Right forelimb (tissue), 1 donor: ENCODE measurements at places on chromosomes 4 and X.

DNA sequence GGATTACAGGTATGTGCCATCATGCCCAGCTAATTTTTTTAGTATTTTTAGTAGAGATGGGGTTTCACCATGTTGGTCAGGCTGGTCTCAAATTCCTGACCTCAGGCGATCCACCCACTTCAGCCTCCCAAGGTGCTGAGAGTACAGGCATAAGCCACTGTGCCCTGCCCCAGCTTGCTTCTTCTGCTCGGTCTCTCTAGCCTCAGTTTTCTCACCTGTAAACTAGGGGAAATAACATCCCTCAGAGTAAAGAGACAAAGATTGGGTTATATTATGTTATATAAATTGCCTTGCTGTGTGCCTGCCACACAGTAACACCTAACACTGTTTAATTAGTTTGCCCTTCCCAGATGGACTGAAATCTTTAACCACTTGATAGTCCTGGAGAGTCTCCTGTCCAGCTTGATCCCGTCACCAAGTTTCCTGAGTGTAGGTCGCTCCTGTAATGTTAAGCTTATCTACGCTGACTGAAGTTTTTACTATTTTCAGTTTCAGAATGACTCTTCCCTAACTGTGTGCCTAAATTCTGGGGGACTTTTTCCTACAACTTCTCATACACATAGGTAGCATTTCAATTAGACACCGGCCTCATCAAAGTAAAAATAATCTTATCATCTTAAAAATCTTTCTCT lies 412.7 kb upstream of the TENM3 start:
- DNase-seq = no peak

- no peak for DNase-seq
These were observed 163.8 kb upstream of the HDX start for GRCh38 chrX:84666086-84666485.

DNA sequence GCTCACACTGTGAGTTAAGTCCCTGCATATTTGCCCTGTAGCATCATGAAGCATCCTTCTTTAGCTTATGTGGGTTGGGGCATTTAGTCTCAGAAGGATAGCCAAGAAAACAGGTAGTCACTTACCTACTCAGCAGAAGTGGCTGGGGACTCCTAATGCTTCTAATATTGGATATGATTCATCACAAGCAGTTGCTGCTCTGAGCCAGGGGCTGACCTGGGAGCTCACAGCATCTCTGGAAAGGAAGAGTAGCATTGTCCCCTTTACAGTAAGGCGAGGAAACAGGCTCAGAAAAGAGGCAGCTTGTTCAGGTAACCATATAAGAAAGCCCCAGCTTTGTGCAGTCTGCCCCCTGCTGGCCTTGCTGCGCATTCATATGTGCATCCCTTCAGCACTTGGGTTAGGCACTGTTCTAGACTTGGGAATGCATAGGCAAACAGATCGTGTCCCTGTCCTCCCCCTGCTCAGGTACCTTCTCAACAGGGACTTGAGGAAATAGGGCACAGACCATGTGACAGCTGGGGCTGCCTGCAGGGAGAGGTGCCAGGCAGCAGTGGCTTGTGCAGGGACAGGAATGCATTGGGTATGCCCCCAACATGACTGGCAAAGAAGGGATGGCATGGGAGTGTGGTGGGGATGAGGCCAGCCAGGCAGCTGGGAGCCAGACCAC lies 35.7 kb upstream of the TBC1D14 start:
- peak; percentile 80 for DNase-seq

GRCh38 chr4:80334568-80334967 lies 962 bp upstream of the CFAP299 start:
- DNase-seq = no peak

GRCh38 chr4:60314416-60314815 lies 885.7 kb upstream of the ADGRL3 start:
- no peak for DNase-seq

GRCh38 chrX:119290476-119290875 lies 54.4 kb downstream of the PGRMC1 start:
- no peak for DNase-seq

- no peak for DNase-seq
These were observed 173.8 kb downstream of the NSUN7 start for GRCh38 chr4:40923316-40924095.

GRCh38 chrX:24150898-24151297 lies 1.4 kb downstream of the ZFX start:
- no peak for DNase-seq

GRCh38 chr4:54032558-54033135 lies 31.8 kb downstream of the CHIC2 start:
- DNase-seq = no peak

DNA sequence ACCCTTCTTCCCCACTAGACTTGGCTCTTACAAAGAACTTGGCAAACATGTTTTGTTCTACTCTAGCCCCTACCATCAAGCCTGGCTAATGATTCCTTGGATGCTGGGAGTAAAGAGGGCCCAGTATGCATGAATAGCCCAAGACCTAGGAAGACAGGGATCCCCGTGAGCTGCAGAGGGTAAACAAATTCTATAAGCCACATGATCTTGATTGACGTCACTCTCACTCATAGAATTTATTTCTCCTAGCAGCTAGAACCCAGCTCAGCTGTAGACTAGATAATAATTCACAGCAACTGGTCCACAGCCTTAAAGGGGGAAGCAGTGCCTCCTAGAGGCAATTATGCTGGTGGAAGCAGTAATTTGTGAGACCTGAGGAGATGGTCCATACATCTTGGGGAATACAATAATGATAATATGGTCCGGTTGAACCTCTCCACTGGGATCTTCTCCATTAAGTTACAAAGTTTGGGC lies 16.1 kb upstream of the USO1 start:
- no peak for DNase-seq

DNA sequence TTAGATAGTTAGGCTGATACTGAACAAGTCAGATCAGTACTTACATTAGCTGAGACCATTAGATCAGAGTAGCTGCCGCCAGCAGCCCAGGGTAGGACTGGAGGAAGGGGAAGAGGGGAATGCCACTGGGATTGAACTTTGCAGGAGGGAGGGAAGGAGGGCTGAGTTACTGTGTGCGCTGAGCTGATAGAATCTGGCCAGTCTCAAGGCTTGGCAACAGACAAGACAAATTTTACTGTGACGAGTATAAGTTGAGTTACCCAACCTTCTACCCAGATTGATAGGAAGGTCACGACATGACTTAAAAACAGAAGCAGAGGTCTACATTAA lies 372.1 kb downstream of the OPHN1 start:
- DNase-seq = no peak

- no peak for DNase-seq
These were observed 248.6 kb downstream of the PCDH18 start for GRCh38 chr4:137283737-137284136.

DNA sequence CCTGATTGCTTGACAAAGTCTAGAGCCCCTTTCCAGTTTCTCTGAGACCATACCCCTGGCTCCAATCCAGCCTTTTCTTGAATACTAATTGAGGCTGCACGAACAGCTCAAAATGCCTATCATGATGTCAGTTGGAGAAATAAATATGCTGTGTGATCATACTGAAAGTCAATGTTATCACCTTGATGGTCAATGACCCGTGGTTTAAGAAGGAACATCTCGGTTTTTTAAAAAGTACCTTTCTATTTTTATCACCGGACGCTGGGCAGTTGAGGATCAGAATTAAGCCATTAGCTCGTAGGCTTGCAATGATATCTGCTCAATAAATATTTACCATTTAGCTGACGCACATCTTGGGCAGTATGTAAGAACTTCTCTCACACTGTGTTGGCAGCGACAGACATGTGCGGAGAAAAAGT lies 852 bp upstream of the WDR44 start:
- no peak for DNase-seq

DNA sequence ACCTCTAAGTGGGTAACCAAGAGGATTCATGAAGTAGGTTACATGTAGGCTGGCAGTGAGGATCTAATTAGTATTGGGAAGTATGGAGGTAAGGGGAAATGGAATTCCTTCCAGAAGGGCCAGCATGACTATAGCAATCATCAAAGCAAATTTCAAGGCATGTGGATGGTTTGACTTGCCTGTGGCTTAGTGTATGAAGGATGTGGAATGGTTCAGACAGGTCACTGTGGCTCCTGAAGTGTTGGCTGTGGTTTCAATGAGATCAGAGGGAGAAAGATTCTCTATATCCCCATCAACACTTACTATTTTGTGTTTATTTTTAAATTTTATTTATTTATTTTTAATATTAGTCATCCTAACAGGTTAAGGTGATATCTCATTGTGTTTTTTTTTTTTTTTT lies 121.6 kb upstream of the TBC1D9 start:
- DNase-seq = no peak

DNA sequence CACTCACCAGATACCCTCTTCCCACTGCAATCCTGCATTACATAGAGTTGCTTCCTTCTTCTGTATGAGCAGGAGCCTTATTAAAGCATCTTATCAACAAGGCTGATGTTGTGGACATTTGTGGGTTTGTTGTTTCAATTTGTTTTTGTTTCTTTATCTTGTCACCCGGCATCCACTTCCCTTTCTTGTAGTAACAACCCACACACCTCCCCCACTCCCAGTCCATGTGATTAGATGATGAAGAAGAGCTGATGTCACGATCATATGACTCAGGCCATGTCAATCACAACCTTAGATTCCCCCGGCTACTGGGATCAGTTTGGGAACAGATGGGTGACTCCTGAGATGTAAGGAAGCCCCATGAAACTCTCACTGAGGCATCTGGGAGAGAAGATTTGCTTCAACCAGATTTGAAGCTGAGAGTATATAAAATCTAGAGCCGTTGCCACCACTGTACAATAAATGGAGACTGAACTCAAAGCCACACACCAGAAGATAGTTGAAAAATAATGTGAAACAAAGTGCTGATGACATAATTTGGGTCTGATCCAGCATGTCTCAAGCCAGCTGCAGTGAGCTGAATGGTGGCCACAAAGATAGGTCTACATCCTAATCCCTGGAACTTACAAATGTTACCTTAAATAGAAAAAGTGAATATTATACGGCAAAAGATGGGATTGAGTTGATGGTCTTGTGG lies 34.1 kb upstream of the SRD5A3 start:
- DNase-seq = no peak

DNA sequence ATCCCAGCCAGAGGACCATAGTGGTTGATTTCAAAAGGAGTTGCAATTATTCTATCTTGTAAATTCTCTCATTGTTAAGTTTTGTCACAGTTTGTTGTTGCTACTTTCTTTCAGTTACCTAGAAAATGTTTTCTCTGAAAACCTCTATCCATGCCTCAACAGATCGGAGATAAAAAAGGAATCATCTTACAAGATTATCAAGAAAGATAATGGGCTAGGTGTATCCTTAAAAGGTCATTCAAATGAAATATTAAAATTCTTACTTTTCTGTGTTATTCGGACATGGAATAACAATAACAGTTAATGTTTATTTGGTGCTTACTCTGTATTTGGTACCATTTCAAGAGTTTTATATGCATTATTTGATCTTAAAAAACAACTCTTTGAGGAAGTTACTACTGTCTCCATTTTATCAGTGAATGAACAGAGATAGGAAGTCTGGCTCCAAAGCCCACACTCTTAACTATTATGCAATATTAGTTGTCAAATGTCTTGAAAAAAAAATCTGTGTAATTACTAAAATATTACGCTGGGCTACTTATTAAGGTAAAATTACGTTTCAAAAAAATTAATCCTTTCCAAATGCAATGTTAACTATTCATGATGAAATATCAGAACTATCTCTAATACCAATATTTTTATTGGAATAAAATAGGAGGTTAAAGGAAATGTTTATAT lies 97.5 kb downstream of the SNCA start:
- DNase-seq = no peak

DNA sequence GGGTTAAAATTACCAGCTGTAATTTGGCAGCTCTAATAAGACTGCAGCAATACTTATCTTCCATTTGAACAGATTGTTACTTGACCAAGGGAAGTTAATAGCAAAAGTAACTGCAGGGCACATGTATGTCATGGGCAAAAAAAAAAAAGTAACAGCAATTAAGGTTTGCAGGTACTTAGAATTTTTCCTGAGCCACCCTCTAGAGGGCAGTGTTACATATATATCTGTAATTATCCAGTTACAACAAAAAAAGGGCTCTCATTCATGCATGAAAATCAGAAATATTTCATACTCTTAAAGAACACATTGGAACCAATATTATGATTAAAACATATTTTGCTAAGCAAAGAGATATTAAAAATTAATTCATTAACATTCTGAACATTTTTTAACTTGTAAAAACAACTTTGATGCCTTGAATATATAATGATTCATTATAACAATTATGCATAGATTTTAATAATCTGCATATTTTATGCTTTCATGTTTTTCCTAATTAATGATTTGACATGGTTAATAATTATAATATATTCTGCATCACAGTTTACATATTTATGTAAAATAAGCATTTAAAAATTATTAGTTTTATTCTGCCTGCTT lies 25.1 kb downstream of the XIAP start:
- no peak for DNase-seq

- DNase-seq = no peak
These were observed 13.7 kb downstream of the CCKAR start for GRCh38 chr4:26476545-26476944.

- DNase-seq = no peak
These were observed 195.6 kb downstream of the GPC3 start for GRCh38 chrX:133789829-133790228.

DNA sequence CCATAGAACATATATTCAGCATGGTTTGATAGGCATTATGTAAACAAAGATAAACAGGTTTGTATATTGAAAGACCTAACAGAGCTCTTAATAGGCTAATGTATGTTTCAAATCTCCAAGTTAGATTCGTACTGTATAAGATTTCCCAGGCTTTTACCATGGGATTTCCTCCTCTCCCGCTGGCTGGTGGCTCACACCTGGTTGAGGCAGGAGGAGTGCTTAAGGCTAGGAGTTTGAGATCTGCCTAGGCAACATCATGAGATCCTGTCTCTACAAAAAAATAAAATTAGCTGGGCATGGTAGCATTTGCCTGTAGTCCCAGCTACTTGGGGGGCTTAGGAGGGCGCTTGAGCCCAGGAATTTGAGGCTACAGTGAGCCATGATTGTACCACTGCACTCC lies 5.4 kb downstream of the CPE start:
- DNase-seq = no peak

DNA sequence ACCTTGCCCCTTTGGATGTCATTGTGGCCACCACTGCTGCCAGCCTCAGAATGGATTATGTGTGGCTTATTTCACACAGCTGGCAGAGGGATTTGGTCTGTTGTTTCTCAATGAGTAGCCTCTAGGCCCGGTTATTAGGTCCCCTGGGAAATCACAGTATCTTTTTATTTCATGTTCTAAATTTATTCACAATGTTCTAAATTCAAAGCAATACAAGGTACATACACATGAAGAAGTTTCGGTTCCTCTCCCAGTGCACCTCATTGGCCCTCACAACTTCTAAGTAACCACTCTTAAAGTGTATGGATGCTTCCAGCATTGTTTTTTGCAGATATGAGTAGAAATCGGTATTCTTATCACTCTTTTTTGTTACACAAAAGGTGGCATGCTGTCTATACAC lies 262.7 kb downstream of the RCHY1 start:
- no peak for DNase-seq

- no peak for DNase-seq
These were observed 246.3 kb downstream of the NDST4 start for GRCh38 chr4:114866901-114867670.

GRCh38 chr4:17060230-17060629 lies 161.8 kb upstream of the LDB2 start:
- no peak for DNase-seq
